Endothelial cell of umbilical vein (primary cell): ENCODE measurements at places on chromosomes 7 and 10.

DNA sequence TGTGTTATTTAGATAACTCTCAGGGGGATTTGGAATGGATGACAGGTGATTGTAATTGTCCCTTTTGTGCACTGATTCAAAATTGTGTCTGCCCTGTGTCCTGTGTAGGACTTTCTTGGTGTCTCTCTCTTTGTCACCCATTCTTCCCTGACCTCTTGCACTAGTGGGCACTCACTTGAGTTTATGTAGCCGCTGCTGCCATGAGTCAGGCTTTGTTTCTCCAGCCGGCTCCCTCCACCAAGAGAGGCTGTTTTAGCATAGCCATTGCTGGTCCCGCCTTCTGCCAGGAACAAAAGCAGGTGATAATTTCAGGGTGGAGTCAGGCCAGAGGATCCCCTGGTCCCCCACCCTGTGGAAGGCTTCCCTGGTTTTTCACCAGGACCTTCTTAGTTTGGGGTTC lies 8.4 kb downstream of the COL17A1 start:
- peak; percentile 74 for DNase-seq

DNA sequence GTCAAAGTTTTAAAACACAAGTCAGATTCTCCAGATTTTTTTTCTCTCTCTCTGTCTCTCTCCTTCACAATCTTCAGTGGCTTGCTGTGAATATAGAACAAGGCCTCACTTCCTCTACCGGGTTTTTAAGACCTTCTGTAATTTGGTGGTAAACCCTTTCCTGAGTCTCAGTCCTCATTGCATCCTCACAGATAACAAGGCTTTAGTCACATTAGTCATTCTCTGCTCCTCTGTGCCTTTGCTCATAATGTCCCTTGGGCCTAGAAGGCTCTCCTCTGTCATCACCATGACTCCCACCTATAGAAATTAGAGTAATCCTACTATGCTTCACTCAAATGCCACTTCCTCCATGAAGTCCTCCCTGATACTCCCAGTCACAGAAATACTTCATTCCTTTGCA lies 172.7 kb upstream of the HPS1 start:
- DNase-seq, result no peak

- DNase-seq, result no peak
Measured at GRCh38 chr7:93836116-93836515, 54.4 kb downstream of the TFPI2 start.

GRCh38 chr7:139643951-139644585 lies 120.6 kb downstream of the CLEC2L start:
- DNase-seq, result no peak

DNA sequence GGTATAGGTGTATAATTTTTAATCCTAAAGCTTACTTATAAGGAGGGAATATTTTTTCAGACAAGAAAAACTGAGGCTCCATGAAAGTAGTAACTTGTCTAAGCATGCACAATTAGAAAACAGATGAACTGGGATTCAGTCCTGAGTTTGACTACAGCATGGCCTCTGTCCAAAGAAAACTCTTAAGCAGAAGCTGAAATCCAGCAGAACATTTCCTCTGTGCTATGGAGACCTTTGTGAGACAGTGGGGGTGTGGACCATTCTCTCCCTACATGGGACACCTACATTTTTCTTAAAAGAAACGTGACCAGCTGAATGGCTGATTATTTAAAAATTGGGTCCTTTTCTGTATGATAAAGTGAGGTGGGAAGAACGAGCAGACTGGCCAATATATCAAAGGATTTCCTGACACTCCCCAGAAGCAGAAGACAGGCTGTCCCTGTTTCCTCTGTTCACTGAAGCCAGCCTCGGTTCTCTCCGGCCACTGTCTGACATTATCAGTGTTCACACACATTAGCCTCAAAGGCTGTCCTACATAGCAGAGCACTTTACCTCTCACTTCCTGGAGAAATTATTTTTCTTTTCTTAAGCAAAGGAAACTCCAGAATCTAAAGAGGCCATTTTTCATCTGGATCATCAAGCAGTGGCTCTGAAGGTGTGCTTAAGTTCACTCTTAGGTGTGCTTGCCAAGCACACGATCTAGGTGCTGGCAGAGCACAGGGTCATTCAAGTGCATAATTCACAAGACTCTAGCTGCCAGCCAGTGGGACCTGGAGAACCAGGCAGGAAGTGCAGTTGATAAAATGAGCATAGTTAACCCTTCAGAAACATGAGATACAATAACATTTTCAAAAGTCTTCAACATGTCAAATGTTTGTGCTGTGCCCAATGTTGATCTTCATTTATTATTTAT lies 40.4 kb upstream of the KIAA1217 start:
- no peak for DNase-seq
